A549 (cell line): ENCODE measurements at places on chromosomes 7 and 10. TPM values are rescaled to one million over a fixed set of nuclear protein-coding genes. Genes with fewer than 3 reads are reported as not detected.

- DNase-seq: no peak
These were observed 683.2 kb upstream of the IGFBP3 start for GRCh38 chr7:46604241-46604661.

DNA sequence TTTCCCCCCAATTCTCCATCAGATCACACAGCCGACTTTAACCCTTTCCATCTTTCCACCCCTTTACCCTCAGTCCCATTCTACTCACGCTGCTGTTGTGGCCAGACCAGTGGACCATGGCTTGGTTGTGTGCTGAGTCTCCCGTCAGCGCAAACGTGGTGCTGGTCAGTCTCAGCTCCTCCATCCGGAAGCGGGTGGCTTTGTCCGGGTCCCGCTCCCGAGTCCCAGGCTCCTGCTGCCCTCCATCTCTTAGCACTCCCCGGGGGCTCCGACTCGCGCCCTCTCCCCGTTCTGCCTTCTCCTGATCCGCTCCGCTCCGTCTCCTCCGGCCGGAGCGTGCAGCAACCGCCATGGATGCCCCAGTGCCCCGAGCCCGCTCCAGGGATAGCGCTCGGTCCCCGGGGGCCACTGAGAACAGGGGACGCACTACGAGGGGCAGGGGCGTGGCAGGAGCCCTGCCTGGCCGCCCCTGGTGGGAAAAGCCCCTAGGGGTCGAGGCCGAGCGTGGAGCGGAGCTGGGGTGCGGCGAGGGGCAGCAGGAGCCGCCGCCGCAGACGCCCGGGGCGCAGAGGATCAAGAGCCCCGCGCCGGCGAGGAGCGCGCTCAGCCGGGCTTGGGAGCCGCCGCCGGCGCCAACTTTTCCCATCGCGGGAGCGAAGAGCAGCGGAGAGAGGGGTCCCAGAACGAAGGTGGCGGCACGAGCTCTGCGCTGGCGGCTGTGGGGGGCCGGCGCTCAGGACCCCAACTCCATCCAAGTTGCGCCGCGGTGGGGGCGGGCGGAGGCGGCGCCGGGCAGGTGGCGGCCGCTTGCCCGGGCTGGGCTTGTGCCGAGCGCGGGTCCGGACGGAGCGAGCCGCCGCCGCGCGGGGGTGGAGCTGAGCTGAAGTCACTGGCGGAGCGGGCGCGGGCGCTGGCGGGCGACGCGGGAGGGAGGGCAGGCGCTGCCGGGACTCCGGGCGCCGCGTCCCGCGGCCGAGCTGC is at the start of gene SORCS1:
Gene SORCS1, minus strand, starts transcription at position 826 of the 981 bp plus-strand sequence.
- DNase-seq: no peak

Gene EGFR
- polyA plus RNA-seq: 62.2 to 64.1 TPM (median 63.8 TPM) in 3 replicates

GRCh38 chr7:108037741-108038140 is 34.8 kb upstream of the LAMB1 start:
- no peak for DNase-seq

DNA sequence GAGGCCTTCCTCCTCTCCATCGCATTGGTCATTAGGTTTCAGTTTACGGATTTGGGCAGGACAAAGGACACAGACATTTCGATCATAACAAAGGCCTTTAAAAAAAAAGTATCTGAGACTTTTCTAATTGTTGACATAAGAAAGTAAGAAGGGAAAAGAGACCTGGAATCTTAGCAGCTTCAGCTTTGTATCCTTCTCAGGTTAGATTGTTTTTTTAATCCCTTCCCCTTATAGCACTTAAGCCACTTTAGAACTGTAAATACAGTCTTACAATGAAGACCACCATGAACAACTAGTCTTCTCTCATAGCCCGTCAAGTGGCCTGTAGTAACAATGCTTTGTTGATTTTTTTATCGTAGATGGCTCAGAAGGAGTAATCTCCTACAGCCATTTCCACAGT is 45.2 kb downstream of the LMTK2 start:
- no peak for DNase-seq

- no peak for DNase-seq
These were observed 647.1 kb upstream of the ZWINT start for GRCh38 chr10:57008189-57008588.

GRCh38 chr7:924541-925231 is 29.8 kb downstream of the ADAP1 start:
- no peak for DNase-seq

GRCh38 chr10:120962756-120963593 is 111.8 kb downstream of the WDR11 start:
- no peak for DNase-seq

DNA sequence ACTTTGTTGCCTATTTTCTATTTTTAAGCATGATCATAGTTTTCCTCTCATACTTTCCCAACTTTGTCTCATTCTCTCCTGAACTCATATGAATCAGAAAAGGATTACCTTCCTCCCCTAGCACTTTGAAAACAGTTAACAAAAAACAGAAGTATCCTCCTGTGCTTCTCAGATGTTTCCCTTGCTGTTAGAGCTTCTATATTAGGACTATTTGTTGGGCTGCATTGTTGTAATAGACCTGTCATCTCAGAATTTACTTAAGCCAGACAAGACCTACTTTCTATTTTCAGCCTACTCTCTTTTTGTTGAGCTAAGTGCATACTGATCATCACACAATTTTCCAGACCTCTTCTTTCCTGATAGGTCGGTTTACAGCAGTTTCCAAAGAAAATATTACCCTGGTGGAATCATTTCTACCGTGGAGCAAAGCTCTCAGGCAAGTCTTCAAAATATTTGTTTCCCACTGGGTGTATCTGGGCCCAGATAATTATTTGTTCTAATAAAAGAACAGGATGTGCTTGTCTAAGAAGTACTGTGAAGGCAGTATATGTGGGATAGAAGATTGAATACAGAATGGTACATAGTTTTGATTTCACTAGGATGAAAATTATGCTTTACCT is 411.9 kb upstream of the KLF6 start:
- DNase-seq: no peak

Gene SPDYE11
- polyA plus RNA-seq: not detected in 3 replicates

DNA sequence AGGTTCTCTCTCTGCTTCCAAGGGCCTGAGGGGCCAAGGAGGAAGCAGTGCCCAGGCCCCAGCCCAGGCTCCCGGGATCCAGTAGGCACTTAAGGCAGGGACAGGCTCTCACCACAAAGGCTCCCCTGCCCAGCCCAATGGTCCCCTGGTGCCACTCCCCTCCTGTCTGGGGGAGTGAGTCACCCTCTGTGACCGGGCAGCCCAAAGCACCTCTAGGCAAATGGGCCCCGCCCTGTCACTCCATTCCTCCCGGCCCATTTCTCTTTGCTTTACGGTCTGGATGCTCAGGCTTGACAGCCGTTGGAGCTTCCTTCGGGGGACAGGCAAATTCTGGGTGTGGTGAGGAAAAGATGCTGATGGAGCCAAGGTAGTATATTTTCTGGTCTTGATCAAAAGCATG is at the start of gene CALHM3:
Gene CALHM3, minus strand, starts transcription at position 106 of the 400 bp plus-strand sequence. CDS start 208 bp downstream, outside the sequence.
- DNase-seq: peak; percentile 42

- DNase-seq: no peak
These were observed 31.4 kb upstream of the BTBD16 start for GRCh38 chr10:122239578-122240257.

GRCh38 chr10:113947184-113948041 is 93.0 kb downstream of the NHLRC2 start:
- DNase-seq: no peak

DNA sequence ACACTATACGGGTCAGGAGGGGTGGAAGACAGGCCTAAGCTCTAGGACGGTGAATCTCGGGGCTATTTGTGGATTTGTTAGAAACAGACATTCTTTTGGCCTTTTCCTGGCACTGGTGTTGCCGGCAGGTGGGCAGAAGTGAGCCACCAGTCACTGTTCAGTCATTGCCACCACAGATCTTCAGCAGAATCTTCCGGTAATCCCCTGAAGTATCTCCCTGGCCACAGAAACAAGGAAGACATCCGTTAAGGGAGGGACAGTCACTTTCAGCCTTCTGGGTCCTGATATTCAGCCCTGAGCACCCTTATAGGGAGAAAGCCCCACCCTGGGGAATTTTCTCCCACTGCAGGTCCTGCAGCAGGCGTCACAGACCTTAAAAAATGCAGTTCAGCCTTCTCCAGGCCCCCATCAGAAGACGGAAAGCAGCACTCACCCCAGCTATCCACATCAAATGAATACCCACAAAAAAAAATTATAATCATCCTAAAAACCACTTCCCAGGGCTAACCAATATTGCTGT is 23.2 kb downstream of the PLAC9 start:
- DNase-seq: no peak

DNA sequence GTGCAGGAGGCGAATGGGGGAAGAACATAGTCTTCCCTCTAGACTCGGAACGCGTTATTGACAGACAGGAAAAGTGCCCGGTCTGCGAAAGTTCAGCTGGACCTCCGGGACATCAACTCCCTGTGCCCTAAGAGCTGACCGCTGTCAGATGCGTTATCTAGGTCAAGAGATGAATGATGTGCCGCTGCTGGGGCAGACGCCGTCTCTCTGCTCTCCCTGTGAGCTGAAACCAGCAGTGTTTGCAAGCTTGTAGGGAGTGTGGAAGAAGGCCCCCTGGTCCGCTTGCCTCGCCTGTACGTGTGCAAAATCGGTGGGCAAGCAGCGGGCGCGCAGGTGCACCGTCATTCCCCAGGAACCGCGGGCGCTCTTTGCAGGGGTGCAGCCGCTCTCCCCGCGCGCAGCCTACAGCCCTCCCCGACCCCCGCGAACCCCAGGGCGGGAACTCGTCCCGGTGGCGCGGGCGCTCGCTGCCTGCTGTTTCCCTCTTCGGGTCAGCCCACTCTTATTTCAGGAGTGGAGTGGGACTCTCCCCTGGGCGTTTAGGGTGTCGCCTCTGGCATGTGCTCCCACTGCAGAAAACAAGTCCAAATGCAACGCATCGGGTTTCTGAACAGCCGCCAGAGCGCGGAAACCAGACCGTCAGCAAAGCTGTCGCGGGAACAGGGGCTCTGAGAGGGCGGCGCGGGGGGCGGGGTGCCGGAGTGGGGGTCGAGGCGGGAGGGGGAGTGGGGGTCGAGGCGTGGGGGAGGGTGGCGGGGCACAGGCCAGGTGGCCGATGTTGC is 1.8 kb upstream of the PFKFB3 start:
- DNase-seq: peak; percentile 33

GRCh38 chr10:14698111-14698828 is 76.4 kb downstream of the FAM107B start:
- DNase-seq: no peak

DNA sequence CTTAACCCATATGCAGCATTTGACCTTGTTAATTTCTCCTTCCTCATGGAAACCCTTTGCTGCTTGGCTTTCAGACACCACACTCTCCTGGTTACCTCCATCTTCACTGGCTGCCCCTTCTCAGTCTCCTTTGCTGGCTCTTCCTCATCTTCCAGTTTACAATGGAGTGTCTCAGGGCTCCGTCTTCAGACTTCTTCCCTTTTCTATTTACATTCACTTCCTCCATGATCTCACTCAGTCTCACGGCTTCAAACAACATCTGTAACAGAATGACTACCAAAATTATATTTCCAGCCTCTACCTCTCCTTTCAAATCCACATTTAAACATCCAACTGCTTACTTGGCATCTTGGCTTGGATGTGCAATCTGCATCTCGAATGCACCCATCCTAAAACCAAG is 140.4 kb downstream of the DKK1 start:
- DNase-seq: no peak

Gene HOXA7
- 3.7 to 4.8 TPM (median 4.5 TPM) in 3 replicates for polyA plus RNA-seq

DNA sequence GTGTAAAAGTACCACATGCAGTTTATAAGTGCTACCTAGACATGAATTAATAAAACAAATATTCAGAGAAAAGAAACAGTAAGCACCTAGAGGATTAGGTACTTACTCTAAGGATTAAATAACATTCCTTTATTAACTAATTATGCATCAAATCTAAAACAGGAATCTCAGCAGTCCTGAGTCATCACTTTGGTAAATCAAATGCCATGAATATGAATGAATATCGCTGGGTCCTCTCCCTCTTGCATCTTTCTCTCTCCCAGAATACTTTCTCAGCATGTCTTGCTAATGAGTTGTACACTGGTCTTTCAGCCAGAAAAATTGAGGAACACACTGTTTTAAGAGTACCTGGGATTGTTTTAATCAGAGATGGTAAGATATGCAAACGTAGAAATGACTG is 225.5 kb upstream of the NFE2L3 start:
- no peak for DNase-seq

Gene GARIN1A
- polyA plus RNA-seq: 0.30 to 0.49 TPM (median 0.43 TPM) in 3 replicates

DNA sequence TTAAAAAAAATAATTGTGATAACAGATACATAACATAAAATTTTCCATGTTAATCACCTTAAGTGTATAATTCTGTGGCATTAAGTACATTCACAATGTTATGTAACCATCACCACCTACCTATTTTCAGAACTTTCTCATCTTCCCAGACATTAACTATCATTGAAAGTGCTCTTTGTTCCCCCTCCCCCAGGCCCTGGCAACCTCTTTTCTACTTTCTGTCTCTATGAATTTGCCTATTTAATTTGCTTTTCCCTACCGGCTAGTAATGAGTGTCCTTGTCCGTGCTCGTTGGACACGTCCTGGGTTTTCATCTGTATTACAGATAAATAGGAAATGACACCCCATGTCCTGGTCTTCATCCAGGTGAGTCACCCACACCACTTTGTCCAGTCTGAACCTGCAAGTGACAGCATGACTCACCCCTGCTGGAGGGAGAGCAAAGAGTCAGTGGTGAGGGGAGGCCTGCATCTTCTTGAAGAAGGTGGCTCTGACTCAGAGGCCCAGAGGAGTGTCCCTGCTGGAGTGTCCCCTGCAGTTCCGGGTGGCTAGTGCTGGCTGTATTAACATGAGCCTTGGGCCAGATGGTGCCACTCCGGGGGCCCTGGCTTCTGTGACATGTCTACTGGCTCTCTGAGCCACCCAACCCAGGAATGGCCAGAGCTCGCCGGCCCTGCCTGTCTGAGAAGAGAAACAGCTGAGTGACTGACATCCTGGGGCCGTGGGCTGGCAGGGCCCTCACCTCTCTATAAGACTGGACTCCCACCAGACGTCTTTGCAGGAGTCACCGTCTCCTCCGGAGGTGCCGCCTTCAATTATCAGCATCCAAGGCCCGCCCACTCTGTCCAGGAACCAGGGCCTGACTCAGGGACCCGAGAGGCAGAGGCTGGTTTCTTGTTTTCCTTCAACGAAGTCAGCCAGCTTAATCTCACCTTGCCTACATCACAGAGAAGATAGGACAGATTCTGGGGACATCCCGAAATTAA is 503.2 kb upstream of the MKI67 start:
- peak; percentile 30 for DNase-seq

DNA sequence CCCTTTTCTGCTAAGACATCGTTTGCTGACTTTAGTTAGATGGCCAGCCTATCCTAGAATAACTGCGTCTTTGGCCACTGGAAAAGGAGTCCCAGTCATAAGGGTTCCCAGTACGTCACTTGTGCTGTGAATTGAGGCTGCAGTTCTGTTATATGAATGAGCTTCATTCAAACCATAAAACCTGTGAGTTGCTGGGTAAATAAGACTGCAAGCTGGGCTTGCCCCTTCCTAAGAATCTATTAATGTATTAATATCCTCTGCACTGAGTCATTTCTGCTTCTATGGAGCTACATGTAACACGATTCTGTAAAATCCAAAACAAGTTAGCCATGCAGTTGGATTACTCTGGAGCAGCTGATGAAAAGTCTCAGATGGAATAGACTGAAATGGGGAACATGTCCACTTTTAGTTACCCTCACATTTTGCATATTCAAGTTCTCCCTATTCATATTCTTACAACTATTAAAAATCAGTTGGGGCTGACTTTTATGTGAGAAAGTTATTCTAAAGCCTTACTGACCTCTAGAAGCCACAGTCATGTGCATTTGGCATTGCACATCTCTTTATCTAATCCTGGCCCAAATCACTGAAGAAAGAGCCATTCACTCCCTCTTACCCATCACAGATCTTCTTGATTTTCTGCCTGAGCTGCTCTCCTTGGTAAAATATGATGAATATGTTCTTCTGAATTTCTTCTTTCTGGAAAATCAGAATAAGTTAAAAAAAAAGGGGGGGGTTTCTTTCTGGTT is 41.8 kb upstream of the TMEM213 start:
- no peak for DNase-seq

Gene TRIM73
- polyA plus RNA-seq: 2.0 to 2.9 TPM (median 2.5 TPM) in 3 replicates

Gene HSPA12A
- 16.7 to 17.8 TPM (median 16.9 TPM) in 3 replicates for polyA plus RNA-seq
